ENCODE measurements at places on chromosomes 2 and 18. TPM values are rescaled to one million over a fixed set of nuclear protein-coding genes. Genes with fewer than 3 reads are reported as not detected.

- no peaks in the 10 kb centered on the region for H3K36me3 ChIP-seq
- H3K27me3 ChIP-seq = peaks cover 2% of the 10 kb centered on the region
These were observed 138.4 kb upstream of the ARL4C start for GRCh38 chr2:234635284-234635683.

Gene CFAP53
- polyA plus RNA-seq = not detected

Gene DES
- not detected for polyA plus RNA-seq

Gene SPDYA
- not detected for polyA plus RNA-seq

DNA sequence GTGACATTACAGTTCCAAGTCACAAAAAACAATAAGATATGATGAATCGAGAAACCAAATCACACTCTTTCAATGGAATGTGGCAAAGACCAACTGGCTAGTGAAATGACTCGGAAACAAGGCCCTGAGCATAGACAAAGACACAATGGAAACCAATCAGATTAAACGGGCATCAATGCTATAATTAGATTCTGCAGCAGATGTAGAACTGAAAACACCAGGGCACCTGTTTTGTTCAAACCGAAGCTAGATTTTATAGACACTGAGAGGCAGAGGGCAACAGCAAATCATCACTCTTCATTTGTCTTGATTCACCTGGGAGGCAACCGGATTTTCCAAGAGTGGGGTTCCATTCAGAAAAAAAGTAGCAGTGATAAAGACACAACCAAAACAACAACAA is 92.8 kb upstream of the BARD1 start:
- H3K27me3 ChIP-seq = no peaks in the 10 kb centered on the region
- DNase-seq = no peak
- no peak overlapping the region for H3K4me3 ChIP-seq
- H3K27ac ChIP-seq = no peak overlapping the region
- H3K36me3 ChIP-seq = no peaks in the 10 kb centered on the region

Gene ANKRD29
- polyA plus RNA-seq = 0.59 TPM

DNA sequence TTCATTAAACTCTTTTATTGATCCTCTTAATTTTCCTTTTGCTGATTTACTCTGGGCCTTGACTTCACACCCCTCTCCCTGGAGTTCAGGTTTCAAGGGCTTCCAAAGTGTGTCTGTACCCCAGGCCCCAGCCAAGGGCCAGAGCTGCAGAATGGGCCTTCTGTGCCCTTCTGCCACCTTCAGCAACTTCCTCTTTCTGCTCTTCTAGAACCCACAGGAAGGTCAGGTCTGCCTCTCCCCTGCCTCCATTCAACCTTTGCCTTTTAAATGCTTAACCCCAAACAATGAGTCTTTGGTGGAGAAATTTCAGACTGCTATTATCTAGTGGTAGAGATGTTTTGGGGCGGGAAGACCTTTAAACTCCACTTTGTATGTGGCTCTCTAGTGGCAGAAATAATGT is 63.1 kb downstream of the TSN start:
- DNase-seq = no peak
- no peak overlapping the region for H3K27ac ChIP-seq
- H3K4me1 ChIP-seq = no peaks in the 10 kb centered on the region
- H3K4me3 ChIP-seq = no peak overlapping the region
- peaks cover 12% of the 10 kb centered on the region for H3K27me3 ChIP-seq

GRCh38 chr2:190069936-190070696 is 7.6 kb upstream of the MSTN start:
- no peak overlapping the region for H3K27ac ChIP-seq
- H3K4me3 ChIP-seq = no peak overlapping the region
- DNase-seq = no peak
- H3K4me1 ChIP-seq = no peaks in the 10 kb centered on the region
- no peaks in the 10 kb centered on the region for H3K36me3 ChIP-seq

GRCh38 chr2:167862296-167862695 is 385.1 kb downstream of the STK39 start:
- no peaks in the 10 kb centered on the region for H3K4me1 ChIP-seq
- no peaks in the 10 kb centered on the region for H3K36me3 ChIP-seq
- DNase-seq = no peak

GRCh38 chr18:7090771-7091170 is 26.8 kb downstream of the LAMA1 start:
- no peaks in the 10 kb centered on the region for H3K4me1 ChIP-seq
- DNase-seq = no peak
- peaks cover 3% of the 10 kb centered on the region for H3K27me3 ChIP-seq
- H3K36me3 ChIP-seq = no peaks in the 10 kb centered on the region

Data from immature natural killer cell (primary cell).